Activated CD4-positive, alpha-beta memory T cell treated with anti-CD3 and anti-CD28 coated beads for 36 hours (primary cell): ENCODE measurements at places on chromosomes 2 and 18. TPM values are rescaled to one million over a fixed set of nuclear protein-coding genes. Genes with fewer than 3 reads are reported as not detected.

DNA sequence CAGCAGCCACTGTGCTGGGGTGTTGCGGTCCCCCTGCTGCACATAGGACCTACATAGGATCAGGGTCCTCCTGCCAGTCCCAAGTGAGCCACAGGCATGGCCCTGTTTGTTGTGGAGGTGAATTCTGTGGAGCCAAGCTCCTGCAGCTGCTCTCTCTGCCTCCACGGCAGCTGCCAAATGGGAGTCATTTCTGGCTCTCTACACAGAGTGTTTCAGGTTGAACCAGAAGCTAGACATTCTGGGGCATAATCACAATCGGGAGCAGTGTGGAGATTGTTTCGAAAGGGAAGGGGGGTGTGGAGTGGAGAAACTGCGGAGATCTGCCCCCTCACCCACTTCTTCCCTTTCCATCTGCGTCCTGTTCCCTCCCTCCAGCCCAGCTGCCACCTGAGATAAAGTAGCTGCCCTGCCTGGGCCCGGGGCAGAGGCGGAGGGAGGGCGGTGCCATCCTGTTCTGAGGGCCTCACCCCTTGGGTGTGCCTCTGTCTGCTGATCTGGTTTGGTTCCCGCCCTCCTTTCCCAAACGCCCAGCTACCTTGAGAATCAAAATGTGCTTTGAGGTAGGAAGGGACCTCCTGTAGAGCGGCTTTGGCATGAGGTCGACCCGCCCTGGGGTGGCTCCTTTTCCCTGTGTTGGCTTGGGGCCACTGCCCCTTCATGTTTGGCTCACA lies 139.4 kb downstream of the WDSUB1 start:
- no peak for DNase-seq

GRCh38 chr2:185628985-185629384 lies 109.6 kb upstream of the FSIP2 start:
- peak; percentile 11 for DNase-seq

DNA sequence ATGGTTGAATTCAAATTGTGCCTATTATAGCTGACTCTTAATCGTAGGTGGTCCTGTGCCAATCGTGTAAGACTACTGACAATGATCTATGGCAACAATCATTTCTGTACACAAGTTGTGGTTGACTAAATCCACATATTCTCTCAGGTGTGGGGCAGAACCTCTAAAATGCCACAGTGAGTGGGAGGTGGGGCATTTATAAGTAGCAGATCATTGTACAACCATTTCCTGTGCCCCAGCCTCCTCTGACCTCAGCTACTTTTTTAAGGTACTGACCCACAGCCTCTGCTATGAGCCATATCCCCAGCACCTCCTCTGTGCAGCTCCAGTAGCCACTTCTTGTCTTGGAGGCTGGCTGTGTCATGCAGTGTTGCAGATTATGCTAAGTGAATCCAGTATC lies 48.6 kb upstream of the RAPH1 start:
- peak; percentile 69 for DNase-seq

The CCDC74B gene
- total RNA-seq: 3.3 TPM

DNA sequence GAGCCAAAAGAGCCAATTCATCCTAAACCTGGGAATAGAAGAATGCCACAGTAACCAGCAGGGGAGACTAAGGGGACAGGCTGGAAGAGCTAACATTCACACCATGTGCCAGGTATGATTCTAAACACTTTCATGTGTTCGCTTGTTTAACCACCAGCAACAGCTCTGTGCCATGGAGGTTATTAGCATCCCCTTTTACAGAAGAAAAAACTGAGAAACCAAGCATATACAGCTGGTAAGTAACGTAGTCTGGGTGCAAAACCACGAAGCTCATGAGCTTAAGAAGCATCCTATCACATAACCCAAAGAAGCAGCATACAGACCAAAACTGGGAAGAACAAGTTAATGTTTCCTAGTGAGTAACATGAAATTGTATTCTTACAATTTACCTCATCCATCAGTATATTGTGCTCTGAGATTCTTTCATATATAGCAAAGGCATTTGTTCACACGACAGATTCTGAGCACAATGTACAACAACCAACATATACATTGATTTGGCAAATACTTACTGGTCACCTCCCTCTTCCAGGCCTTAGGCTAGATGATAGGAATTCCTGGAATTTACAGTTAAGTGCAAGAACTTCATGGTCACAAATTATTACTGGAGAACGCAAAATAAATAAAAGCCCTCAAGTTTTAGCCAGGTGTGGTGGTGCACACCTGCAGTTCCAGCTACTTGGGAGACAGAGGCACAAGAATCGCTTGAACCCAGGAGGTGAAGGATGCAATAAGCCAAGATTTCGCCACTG lies 36.5 kb upstream of the HNRNPA3 start:
- no peak for DNase-seq

- peak; percentile 84 for DNase-seq
Observed at GRCh38 chr2:113117541-113118262, 9.7 kb upstream of the IL1RN start.

The FSHR gene
- total RNA-seq: not detected

- DNase-seq: no peak
Observed at GRCh38 chr2:128603411-128603924, 284.8 kb upstream of the HS6ST1 start.

DNA sequence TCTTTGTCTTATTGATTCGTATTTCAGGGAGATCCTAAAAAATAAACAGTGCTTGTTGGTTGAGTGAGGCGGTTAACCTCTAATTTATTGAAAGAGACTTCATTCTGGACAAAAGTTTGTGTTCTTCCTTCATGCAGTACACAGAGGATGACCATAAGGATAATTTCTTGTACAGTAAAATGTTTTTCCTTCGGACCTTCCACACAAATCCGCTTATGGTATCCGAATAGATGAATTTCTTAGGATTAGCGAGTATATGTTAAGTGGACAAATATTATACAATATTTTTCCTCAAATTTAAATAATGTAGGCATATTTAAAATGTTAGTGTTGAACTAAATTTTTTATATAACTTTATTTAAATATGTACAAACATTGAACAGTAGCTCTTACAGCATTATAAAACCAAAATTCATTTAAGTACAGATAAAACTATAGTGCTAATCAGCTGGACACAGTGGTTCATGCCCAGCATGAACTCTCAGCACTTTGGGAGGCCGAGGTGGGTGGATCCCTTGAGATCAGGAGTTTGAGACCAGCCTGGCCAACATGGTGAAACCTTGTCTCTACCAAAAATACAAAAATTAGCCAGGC lies 84.4 kb downstream of the LPIN1 start:
- DNase-seq: no peak
